ENCODE measurements at places on chromosomes 2 and 18. TPM values are rescaled to one million over a fixed set of nuclear protein-coding genes. Genes with fewer than 3 reads are reported as not detected.

DNA sequence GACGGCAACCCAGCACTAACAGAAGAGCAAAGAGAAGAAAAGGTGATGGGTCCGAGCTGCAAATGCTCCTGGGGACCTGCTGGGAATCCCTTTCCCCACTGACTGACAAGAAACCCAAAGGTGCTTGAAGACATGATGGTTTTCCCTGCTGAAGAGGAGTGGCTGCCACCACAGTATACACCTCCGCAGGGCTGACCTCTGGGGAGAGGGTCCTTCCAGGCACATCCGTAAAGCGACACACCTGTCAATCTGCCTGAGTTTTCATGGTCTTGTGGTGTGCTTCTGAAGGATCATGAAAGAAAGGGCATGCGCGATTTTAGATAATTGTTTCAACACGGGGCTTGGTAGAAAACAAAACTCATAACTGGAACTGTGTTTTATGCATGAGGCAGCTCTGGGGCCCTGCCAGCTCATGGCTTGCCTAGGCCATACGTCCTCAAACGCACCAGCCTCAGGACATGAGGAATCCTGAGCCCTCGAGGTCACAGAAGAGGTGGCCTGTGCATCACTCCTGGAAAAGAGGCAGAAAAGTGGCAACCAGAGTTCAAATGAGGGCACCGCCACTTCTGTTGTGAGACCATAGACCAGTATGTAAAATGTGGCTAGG, 51.8 kb downstream of the SERTAD2 start:
- no peak for DNase-seq

DNA sequence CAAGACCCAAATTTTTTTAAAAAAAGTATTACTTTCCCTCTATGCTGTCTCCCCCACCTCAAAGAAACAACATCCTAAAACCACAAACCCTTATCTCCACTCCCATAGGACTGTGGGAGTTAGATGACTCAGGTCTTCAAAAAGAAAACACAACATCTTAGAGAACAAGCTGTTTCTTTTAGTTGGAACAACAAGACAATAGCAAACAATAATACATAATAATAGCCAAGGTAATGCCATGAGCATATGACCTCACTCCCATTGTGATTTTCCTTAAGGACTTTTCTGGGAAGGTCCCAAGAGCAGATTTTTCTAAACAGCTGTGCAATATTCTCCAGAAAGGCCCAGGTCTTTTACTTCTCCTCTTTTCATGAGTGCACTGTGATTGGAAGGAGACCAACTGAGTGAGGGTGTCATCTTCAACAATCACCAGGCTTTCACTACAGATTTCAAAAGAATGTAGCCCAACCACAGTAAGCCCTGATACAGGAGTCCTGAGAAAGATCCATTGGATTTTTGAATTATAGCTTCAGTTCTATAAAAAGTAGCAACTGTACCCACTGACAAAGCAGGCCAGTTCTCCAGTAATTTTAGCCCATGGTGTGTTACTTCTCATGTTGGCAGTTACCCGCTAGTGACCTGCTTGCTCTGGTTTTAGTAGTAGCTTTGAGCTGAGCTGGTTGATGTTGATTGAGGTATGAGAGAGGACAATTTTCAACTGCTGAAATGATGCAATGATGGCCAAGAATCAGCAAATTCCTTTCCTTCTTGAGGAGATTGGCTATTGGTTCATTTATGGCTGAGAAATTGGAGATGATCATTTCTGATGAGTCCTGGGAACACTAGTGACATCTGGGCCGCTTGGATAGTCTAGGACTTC, 144.5 kb upstream of the TCF4 start:
- no peak for DNase-seq

- no peak for DNase-seq
These were observed 1326.0 kb downstream of the LRP1B start for GRCh38 chr2:140804700-140805260.

DNA sequence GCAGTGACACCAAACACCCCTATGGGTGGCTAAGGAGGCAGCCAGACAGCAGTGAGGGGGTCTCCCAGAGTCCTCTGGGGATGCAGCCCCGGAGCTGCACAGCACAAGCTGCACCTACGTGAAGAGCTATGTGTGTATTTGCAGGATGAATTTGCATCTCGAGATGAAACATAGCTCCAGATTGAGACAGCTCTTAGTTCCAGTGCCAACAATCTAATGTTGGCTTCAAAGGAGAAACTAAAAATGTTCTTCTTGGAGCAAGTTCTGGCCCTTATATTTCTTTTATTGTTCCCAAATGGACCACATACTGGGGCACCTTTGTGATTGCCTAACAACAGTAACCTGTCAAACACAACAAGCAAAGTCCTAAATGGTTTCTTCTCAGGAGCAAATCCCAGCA, 233.9 kb downstream of the SLC4A3 start:
- no peak for DNase-seq

- DNase-seq = peak; percentile 76
These were observed 146.8 kb downstream of the TGIF1 start for GRCh38 chr18:3596637-3597384.

The PPP1R1C gene
- total RNA-seq = not detected

The AMER3 gene
- total RNA-seq = under 0.01 TPM

The IL37 gene
- not detected for total RNA-seq

The RBFA gene
- 26.1 TPM for total RNA-seq

The NEB gene
- under 0.01 TPM for total RNA-seq

Data from hematopoietic multipotent progenitor cell (in vitro differentiated cells).